ENCODE measurements at places on chromosomes 12 and 14.

- peak; percentile 63 for DNase-seq
These were observed 116.5 kb downstream of the GPHN start for GRCh38 chr14:66624336-66624937.

- DNase-seq = no peak
These were observed 197.1 kb upstream of the ABCD2 start for GRCh38 chr12:39816671-39817185.

GRCh38 chr12:18383203-18383602 is 121.9 kb downstream of the PIK3C2G start:
- no peak for DNase-seq

DNA sequence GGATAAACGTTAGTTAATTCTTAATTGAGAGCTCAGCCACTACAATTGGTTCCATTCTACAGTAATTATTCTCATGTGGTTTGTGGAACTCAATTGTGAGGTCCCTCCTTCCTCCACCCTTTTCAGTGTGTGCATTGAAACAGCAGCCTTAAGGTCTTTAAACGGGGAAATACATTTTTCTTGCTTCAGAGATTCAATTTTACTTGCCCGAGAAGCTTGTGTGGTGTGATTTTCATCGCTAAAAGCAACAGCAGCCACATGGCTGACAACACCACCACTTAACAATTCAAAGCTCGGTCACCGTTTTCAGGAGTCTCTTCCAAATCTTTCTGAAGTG is 733 bp upstream of the PPFIBP1 start:
- DNase-seq = no peak

- DNase-seq = no peak
These were observed 8.1 kb downstream of the PTPN6 start for GRCh38 chr12:6959058-6959804.

DNA sequence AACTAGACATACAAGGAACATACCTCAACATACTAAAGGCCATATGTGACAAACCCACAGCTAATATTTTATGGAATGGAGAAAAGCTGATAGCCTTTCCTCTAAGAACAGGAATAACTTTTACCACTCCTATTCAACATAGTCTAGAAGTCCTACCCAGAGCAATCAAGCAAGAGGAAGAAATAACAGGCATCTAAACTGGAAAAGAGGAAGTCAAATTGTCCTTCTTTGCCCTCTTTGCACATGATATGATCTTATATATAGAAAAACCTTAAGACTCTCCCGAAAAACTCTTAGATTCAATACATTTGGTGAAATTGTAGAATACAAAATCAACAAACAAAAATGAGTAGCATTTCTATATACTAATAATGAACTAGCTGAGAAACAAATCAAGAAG is 110.0 kb downstream of the ATP23 start:
- no peak for DNase-seq

DNA sequence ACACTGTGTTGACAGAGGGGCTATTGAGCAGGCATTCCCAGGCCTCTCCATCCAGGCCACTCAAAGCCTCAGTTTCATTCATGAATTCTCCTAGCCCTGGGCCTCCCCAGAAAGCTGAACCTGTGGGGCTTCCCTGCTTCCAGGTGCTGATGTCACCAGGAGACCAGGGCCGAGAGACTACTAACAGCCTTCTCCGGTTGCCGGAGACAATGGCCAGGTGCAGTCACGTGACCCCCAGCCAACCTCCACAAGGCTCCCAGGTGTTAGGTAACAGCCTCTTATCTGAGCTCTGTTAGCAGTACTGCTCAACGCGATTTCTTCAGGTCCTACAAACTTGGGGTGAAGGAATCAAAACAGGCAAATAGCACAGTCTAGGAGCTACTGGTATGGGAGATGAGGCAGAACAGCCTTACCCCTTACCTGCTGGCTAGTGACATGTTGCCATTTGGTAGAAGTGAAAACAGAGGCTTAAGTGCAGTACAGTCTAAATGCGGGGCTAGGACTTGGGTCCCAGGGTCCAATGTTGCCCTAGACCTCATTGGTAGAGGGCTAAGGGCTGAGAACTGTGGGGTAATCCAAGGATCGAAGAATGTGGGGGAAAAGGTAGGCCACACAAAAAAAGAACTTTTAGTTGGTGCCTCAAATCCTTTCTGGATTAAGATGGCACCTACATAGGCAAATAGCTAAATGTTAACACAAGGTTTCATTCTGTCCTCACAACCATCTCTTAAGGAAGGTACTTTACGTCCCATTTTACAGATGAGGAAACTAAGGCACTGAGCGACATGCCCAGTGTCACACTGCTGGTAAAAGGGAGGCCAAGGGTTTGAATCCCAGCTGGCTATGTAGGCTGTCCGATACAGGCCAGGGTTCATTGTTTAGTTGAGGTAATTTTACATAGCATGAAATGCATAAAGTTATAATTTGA is 3.8 kb downstream of the CCDC88C start:
- DNase-seq = no peak

GRCh38 chr14:104751539-104752422 is 1.2 kb upstream of the SIVA1 start:
- no peak for DNase-seq

GRCh38 chr14:31787377-31787776 is 226.2 kb downstream of the NUBPL start:
- no peak for DNase-seq

DNA sequence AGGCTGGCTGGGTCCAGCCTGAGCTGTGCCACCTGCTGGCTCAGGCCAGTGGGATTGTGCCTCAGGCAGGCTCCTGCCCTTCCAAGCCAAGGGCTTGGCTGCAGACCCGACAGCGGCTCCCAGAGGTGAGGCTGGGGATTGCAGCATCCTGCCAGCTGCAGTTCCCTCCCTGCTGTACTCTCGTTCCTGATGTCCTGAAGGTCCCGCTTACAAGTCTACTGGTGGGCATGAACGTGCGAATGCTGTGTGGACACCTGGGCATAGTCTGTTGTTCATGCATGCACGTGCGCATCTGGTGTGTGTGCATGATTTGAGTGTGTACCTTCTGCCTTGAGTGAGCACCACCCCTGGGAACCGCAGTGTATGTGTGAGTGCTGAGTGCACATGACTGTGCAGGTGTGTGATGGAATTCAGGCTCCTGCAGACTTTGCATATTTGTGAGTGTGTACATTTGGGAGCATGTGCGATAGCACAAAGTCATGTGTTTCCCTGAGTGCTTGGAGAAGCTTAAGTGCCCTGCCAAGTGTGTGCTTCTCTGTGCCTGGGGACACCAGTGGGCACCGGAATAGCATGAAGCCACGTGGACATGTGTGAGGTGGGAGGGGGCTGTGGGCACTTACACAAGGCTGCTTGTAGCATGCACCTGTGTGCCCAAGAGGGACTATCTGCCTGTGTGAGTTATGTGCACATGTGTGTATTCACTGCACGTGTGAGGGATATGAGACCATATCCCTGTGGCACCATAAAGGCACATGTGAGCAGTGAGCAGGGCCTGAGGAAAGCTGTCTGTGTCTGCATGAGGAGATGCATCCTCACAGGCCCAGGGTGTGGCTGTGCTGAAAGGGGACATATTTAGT is 19.3 kb upstream of the KRT7 start:
- DNase-seq = peak; percentile 56

DNA sequence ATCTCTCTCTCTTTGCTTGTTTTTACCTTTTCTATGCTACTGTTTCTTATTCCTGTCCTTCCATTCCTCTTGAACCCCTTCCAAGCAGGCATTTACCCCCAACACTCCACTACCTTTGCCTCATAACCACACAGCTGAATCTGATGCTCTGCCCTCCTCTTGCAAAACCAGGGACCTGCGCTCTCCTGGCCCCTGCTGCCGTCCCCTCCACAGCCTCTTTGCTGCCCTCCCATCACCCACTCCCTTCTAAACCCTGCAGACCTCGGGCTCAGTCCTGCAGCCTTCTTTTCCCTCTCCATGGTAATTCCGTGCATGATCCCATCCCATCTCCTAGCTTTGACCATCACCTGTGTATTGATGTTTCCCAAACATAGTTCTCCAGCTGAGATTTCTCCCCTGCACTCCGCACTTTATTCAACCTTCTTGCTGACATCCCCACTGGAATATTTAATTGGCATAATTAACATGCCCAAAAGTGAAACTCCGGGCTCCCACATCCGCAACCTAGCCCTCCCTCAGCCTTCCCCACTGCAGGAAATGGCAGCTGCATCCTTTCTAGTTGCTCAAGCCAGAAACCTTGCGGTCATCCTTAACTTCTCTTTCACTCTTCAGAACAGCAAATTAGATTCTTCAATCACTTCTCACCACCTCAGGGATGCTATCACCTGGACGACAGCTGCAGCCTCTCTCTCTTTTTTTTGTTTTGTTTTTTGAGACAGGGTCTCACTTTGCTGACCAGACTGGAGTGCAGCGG is 16.0 kb downstream of the FIGNL2 start:
- no peak for DNase-seq

- DNase-seq = no peak
These were observed 190.7 kb upstream of the PPFIA2 start for GRCh38 chr12:81949841-81950308.

DNA sequence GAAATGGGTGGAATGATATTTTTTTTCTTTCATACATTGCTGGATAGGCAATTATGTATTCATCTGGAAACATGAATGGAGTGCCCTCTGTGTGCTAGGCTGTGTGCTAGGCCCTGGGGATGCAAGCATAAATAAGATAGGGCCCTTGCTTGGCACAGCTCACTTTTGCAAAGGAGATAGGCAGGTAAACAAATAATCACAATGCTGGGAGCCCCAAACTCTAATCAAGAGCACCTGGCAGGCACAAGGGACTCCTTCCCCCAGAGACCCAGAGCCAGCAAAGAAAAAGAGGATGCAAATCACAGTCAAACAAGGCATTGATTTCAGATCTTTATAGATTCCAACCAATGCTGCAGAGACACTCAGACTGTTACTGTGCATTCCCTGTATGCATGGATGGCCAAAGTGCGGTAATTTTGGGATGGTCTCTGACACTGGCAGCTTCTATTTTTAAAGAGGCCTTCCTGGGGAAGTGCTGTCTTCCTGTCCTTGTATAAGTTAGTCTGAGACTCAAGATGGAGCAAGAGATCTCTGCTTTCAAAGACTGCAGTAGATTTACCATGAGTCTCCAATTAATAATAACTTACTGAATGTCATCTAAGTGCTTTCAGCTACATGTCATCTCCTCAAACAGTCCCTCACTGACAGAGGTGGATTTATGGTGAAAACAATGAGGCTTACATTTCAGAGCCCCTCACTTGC is 45.1 kb upstream of the CPM start:
- DNase-seq = no peak

DNA sequence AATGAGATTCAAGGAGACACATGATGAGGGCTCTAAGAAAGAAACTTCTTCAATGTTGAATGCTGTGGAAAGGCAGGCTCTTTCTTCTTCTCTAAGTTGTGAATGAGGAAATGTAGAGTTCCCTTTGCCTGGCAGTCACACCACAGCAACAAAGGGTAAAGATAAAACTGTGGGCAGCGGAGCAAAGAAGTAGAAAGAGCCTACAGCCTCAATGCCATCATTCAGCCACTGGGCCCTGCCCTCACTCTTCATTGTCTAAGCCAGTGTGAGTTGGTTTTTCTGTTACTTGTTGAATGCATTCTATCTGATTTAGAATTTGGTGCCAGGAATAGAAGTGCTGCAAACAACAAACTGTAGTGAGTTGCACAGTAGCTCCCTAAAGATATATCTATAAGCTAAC is 12.2 kb downstream of the SDR9C7 start:
- DNase-seq = no peak

DNA sequence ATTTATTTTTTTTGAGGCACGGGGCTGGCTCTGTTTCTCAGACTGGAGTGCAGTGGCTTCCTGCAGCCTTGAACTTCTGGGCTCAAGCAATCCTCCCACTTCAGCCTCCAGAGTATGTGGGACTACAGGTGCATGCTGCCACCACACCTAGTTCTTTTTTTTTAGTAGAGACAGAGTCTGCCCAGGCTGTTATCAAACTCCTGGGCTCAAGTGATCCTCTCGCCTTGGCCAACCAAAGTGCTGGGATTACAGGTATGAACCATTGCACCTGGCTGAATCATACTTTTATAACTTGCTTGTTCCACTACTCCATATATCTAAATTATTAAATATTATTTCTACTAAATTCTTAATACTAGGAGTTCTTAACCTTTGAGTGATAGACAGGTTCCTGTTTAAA is 111.6 kb downstream of the BTG1 start:
- no peak for DNase-seq

- no peak for DNase-seq
These were observed 84.0 kb downstream of the TMCC3 start for GRCh38 chr12:94566345-94566744.

DNA sequence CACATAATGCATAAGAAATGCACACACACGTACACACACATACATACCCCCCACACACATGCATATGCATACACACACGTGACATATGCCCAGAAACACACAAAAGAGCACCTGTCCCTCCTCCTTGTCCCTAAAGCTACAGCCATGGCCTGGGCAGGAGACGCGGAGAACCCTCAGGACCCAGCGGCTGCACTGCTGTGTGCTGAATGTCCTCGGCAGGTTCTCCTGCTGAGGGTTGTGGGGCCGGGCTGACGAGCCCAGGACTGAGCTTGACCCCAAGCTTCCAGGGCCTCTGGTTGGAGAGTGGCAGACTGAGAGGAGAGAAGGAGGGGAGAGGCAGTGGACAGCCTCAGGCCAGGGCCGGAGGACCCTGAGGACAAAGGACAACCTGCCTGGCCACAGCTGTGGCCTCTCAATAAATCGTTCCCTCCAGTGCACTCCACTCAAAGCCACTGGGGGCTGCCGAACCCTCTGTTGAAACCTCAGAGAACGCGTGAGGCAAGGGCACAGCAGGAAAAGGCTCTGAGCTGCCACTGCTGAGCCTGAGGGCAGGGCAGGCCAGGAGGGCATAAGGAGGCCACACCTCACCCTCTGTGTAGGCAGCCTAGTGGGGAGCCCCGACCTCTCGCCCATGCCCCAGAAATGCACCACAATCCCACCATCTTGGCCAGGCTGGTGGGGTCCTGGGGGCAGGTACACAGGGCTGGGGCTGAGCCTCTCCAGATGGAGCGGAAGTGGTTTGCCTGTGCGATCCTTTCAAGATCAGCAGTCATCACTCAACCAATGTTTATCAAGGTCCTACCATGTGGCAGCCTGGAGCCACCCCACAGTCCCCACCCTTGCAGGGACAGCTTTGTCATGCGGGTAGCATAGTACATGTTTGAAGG is 3.1 kb downstream of the CACNA2D4 start:
- peak; percentile 33 for DNase-seq

- DNase-seq = no peak
These were observed 35.3 kb upstream of the STRAP start for GRCh38 chr12:15846887-15847286.

DNA sequence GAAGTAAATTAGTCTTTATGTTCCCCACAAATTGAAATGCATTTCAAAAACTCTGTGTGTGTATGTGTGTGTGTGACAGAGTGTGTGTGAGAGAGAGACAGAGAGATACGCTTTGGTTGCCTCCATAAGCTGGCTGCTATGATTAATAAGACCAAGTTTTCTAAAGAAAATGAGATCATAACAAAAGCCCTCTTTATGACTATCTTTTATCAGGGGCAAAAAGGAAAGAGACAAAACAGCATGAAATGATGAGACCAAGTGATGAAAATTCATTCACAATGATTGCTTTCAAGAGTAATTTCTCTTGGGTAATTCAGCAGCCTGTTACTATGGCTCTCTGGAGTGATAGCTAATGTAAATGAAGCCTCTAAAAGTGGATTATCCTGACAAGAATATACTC is 277.6 kb upstream of the PLEKHG7 start:
- no peak for DNase-seq

GRCh38 chr12:1873531-1874510 is 44.6 kb downstream of the CACNA2D4 start:
- peak; percentile 71 for DNase-seq

GRCh38 chr14:48723841-48724495 is 862.2 kb downstream of the RPS29 start:
- DNase-seq = no peak

GRCh38 chr12:66623455-66623854 is 55.4 kb downstream of the GRIP1 start:
- DNase-seq = no peak

- DNase-seq = no peak
These were observed 53.5 kb upstream of the BEGAIN start for GRCh38 chr14:100640471-100641273.
